ENCODE measurements at places on chromosomes 5 and 9.

DNA sequence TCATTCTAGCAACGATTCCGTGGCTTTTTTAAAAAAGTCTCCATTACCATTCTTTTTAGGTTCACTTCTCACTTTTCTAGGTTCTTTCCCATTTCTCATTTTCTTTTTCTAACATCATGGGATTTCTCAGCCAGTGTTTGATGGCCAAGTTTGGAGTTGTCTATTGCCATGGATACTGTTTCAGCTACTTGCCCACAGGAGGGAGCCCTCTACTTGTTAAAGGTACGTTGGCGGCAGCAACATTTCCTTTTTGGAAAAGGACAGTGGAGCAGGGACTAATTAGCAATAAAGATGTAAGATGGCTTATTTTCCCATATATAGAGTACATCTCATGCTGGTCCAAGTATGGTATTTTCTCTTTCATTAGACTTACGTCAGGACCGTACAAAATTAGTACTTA, 2257.5 kb upstream of the C9orf72 start:
- no peak for DNase-seq

GRCh38 chr5:18497089-18497488, 862.8 kb downstream of the TAF11L14 start:
- no peak for DNase-seq

GRCh38 chr5:2757563-2758351, 6.3 kb upstream of the IRX2 start:
- no peak for DNase-seq

DNA sequence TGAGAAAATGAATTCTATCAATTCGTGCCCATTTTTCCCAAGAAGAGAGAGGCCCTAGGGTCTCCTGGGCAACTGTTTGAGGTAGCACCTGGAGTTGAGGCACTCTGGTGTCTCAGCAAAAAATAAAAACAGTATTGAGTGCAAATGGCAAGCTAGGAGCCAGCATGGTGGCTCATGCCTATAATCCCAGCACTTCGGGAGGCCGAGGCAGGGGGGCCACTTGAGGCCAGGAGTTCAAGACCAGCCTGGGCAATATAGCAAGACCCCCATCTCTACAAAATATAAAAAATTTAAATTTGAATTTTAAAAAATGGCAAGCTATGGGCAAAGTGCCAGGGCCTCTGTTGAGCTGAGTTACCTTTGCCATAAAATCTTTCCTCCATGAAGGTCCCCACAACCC, 136.0 kb downstream of the CDK5RAP2 start:
- no peak for DNase-seq

DNA sequence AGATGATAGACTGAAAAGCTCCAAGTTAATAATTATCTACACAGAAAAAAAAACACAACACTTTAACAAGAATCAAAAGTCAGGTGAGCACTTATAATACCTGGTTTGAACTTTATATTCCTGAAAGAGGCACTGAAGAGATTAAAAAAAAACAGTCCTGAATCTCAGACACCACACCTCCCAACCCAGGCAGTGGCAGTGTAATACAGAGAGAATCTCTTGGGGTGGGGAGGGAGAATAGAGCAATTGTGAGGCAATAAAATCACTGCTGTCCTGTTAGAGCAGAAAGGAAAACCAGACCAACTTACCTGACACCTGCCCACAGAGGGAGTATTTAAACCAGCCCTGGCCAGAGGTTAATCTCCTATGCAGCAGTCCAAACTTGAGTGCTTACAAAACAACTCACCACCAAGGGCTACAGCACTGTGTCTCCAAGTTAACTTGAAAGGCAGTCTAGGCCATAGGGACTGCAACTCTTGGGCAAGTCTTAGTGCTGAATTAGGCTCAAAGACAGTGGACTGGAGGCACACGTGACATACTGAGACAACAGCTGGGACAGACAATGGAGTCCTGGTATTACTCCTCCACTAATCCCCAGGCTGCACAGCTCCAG, 54.2 kb downstream of the SLCO4C1 start:
- no peak for DNase-seq

DNA sequence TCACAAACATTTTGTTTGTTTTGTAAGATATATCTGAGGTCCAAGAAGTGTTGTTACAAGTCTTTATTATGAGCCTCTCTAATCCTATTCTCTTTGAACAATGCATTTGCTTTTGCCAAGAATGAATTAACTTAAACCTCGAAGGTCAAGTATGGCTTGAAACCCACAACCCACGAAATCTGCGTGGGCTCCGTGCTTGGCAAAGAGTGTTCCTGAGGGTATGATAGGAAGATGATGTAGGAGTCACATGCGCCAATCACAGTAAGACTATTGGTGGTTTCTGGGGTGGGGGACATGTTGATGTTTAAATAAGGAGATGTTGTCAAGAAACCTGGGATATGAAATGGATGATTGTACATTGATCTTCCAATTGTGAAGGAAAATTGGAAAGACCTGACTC, 330.8 kb upstream of the RFX3 start:
- no peak for DNase-seq

GRCh38 chr9:37917313-37917731, 13.4 kb upstream of the SLC25A51 start:
- no peak for DNase-seq

GRCh38 chr5:26553079-26553478, 485.3 kb downstream of the CDH9 start:
- DNase-seq, result no peak

DNA sequence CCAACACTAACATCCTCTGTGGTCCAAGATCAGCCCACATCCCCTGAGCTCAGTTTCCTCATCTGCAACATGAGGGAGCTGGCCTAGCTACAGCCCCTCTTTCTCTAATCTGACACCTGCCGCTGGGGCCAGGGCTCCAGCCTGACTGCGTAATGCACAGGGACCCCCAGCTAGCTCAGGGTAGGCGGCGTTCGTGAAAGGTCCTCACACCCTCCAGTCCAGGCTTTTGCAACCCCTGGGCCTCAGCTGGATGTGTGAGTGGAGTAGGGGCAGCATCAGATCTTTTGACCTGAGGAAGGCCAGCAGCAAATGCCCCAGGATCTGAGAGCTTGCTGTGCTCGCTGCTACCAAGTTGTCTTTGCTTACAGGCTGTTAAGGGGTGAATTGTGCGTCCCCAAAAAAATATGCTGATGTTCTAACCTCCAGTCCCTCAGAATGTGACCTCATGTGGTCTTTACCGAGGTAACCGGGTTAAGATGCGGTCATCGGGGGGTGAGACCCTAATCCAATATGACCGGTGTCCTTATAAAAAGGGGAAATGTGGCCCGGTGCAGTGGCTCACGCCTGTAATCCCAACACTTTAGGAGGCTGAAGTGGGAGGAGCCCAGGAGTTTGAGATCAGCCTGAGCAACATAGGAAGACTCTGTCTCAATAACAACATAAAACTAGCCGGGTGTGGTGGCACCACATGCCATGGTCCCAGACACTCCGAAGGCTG, 47.8 kb downstream of the PLPP7 start:
- DNase-seq, result no peak

DNA sequence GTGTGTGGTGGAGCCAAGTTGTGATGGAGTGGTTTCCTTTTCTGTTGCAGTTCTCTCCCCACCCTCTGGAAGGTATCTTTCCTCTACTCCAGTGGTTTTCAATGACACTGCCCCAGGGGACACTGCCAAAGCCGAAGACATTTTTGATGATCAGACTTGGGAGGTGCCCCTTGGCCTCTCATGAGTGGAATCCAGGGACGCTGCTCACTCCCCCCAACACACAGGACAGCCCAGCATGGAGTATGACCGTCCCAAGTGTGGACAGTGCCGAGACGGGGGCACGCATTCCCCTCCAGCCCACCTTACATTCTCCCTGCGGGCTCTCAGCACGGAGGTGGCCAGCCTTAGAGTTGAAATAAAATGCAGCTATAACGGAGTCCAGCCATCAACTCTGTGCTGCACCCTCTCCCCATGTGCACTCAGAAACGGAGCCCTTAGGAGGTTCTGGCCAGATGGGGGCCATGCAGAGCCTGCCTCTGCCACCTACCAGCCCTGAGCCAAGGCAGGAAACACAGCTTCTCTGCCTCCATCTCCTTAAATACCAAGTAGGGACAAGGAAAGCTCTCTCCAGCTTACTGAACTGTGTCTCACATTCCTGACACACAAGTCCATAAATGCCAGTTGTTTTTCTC, 150.8 kb downstream of the ROR2 start:
- DNase-seq, result no peak

- no peak for DNase-seq
Observed at GRCh38 chr5:9567039-9567438, 21.2 kb upstream of the SEMA5A start.

- DNase-seq, result no peak
Observed at GRCh38 chr5:88396751-88397281, 128.2 kb upstream of the TMEM161B start.

DNA sequence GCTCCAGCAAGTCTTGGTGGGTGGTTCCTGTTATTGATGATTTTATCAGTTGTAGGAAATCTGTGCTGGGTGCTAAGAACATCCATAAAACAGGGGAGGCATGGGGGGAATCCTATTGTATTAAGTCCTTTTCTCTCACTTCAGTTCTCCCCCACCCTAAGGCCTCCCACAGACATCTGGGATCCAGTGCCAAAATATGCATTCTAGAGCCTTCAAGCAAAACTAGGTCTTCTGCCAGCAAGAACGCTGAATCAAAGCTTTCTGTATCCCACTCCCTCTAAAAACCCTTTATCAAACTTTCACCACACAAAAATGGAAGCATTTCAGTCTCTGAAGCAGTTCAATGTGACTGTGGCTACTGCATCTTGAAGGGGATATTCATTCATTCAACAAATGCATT, 281.9 kb downstream of the GAS1 start:
- no peak for DNase-seq

DNA sequence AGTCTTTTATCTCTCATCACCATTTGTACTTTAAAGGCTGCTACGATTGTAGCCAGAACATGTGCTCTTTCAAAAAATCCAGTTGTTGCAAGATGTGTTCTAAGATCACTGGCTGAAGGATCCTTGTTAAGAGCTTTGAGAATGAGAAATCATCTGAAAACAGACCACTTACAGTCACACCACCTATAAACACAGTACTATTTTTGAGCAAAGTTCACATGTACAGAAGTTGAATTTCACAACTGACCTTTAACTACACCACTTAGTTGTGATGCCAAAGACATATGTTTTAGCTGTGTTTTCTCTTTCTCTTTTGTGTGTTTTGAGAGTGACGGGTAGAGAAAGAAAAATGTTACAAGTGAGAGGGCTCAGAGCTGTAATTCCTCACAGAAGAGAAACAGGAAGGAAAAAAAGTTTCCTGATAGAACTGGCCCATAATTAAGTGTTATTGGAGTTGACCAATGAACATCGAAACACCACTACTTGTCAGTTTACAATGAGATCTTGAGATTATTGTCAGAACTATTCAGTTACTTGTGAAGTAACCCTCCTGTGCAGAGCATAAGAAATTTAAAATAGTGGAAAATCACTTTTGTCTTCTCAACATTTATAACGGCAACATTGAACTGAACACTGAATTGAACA, 245.4 kb downstream of the MLLT3 start:
- DNase-seq, result no peak

DNA sequence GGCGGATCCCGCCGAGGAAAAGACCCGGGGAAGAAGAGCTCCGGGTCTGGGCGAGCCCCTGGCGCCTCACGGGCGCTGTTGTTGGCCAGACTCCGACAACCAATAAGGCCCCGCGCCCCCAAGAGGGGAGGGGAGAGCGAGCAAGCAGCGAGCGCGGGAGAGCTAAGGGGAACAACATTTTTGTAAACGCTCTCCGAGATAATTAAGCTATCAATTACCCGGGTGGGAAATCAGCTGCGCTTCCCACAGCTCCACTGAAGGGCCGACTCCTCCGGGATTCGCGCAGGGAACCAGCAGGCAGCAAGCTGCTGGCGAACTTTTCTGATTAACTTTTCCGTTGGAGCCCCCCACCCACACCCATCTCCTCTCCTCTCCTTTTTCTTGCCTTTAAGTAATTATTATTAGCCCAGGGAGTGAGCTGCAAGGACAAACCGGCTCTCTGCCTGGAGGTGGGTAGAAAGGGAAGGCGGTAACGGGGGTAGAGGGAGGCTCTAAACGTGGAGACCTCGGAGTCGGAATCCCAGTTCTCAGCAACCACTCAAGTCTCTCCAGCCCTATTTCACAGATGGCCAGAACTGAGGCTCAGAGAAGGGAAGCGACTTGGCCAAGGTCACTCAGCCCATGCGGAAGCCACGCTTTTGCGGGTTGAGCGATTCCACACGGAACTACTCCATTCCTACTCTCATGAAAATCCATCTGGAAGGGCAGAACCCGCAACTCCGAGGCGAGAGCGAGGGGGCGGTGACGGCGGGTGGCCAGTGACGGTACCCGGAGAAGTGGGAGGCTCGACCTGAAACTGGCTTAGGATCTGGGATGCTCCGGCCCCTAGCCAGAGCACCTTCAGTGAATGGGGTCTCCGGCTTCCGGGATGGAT, 1.3 kb downstream of the ASTN2 start:
- no peak for DNase-seq

GRCh38 chr9:109269081-109269480, 51.8 kb downstream of the EPB41L4B start:
- no peak for DNase-seq

GRCh38 chr5:107466233-107466769, 204.4 kb downstream of the EFNA5 start:
- DNase-seq, result no peak

DNA sequence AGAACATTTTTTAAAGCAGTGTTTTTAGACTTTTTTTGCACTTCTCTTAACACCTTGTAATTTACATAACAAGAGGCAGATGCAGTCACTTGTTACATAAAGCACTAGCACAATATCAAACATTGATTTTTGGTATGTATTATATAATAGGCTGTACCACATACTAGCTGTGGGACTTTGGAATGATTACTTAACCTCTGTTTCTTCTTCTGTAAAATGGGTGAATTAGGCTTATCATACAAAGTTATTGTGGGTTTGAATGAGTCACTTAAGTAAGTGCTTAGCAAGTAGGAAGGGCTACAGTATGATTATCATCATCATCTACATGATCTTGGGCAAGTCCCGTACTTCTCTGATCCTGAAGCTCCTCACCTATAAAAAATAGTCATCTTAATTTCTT, 2.1 kb downstream of the FAM81B start:
- DNase-seq, result no peak

DNA sequence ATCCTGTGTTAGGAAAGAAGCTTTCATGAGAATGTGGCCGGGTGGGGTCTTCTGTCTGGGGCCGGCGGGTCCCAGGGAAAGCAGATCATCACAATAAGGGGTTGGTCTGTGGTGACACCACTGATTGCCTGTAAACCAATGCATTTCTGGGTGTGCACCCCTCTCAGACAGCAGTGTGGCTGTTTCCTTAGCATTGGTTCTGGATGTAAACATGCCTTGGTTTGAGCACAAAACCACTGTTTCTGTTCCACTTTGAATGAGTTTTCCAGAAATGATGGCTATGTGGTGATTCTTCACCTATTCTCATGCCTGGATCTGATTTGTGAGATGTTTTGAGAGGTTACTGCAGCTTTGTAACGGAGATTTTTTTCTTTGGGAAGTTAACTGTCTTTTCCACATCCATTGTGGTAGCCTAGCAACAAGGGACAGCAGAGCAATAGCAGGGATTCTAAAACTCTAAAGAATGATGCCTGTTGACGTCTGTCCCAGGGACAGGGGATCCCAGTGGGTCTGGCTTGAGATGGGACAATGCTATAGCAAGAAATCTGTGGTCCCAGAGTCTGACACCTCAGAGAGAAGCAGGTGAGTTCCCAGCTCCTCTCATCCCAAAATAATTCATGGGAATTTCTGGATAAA, at the start of gene CCDC192:
Gene CCDC192 (plus strand): TSS at position 466 of the 636 bp plus-strand sequence. CDS start 55 bp downstream, at position 521.
- peak; percentile 23 for DNase-seq

GRCh38 chr5:79846198-79846521, 144.9 kb downstream of the MTX3 start:
- peak; percentile 49 for DNase-seq
